ENCODE measurements at places on chromosomes 2 and 18.

DNA sequence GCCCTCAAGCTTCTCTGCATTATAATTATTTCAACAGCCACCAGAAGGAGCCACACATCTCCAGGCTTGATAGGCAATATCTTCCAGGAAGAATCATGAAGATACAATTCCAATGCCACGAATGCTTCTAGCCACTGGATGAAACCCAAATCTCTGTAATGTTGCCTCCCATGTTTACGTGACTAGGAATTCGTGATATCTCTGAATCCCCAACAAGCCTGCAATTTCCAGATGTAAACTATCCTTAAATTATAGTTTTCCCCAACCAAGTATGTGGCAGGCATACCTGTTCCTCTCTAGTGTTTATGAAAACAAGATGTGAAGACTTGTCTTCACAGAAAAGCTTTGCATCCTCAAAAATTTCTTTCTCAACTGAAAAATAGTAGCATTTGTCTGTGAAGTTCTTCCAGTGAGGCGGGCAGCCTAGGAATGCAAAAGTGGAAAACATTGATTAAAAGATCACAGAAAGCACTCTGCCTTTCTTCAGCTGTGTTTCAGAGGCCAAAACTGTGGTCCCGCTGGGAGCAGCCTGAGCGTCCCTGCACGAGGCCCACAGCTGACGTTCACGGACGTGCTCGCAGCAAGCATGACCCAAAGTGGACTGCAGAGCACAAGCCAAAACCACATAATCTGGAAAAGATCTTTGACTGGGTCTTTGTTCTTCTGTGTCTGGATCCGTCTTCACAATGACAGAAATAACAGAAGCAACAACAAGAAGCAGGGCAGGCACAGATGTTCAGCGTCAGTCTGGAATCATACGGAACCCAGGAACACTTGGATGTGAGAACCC is 65.1 kb upstream of the THOC1 start:
- no peak for DNase-seq

DNA sequence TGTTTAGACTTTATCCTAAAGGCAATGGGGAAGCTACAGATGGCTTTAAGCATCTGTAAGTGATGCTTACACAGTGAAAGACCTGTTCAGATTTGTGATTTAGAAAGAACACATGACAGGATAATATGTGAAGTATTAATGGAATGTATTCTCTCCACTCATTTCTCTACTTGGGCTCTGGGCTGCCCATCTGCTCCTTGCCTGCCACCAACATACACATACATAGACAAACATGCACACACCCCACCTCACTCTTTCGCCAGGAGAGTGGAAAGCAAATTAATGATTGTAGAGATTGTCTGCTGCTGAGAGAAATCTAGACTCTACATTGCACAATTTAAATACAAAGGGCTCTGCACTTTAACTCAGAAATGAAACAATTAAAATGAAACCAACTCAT is 61.0 kb upstream of the NFE2L2 start:
- DNase-seq = no peak

GRCh38 chr2:155574941-155575340 is 757.6 kb downstream of the NR4A2 start:
- DNase-seq = no peak

DNA sequence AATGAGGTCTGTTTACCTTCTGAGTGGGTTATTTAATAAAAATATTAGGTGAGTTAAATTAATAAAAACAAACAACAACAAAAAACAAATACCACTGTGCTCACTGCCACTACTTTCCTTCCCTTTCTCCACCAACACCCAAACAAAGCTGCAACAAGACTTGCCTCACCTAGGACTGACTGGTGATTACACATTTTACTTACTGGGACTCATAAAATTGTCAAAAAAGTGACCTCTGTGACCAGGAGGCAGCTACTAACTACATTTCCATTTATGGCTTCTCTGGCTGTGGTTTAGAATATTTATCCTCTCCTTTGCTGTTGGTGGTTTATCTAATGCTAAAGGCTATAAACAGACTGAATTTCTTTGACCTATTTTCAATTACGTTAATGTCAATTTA is 39.8 kb downstream of the EFEMP1 start:
- DNase-seq = no peak

DNA sequence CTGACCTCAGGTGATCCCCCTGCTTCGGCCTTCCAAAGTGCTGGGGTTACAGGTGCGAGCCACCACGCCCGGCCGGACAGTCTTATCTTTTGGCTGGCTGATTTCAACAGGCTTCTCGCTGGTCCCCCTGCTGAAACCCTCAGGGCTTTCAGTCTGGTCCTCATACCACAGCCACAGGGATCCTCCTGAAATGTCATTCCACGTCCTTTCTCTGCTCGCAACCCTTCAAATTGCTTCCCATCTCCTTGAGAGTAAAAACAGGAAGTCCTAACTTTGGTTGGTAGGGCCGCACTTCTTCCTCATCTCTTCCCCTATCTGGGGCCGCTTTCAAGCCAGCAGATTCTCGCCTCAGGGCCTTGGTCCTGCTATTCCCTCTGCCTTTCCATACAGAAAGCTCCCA is 1.4 kb upstream of the CAB39 start:
- DNase-seq = no peak

GRCh38 chr2:198273660-198274059 is 469.3 kb downstream of the PLCL1 start:
- DNase-seq = no peak

DNA sequence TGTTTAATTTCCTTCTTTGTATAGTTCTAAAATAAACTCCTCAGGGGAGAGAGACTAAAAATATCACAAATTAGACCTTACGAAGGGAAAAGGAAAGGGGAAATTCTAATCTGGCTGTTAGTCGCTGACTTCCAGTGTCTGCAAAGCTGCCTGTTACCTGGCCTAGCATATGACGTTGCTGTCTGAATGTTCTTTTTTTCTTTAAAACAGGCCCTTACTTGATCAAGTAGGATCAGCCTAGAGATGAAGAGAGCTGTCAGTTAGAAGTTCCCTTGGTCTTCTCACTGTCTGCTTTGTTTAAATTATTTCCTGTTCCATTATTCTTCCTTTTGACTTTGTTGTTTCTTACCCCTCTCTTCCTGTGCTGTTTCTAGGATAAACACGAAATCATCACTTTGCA is 11.2 kb downstream of the NCK2 start:
- DNase-seq = no peak

DNA sequence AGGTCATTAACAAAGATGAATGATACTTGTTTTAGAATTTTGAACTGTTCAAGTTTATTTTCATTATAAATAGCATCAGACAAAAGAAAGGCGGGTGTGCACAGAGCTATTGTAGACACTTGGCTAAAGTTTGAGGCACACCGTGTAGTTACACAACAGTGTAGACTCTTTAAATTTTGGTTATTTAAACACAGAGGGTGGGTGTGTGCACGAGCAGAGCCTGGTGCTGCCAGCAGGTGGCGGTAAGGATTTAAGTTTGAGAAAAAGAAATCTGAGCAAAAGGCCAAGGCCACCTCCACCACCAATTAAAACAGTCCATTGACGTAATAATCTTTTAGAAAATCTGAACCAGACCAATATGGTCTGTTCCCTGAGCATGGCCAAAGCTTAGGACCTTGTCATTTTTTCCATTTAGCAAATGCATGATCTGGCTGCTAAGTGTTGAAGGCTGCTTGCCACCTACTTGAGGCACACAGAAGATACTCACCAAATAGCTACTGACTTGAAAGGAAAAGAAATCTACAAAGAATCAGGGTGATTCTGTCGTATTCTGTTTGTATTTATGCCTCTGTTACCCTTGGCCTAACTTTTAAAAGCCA is 14.3 kb downstream of the COPS7B start:
- DNase-seq = no peak

DNA sequence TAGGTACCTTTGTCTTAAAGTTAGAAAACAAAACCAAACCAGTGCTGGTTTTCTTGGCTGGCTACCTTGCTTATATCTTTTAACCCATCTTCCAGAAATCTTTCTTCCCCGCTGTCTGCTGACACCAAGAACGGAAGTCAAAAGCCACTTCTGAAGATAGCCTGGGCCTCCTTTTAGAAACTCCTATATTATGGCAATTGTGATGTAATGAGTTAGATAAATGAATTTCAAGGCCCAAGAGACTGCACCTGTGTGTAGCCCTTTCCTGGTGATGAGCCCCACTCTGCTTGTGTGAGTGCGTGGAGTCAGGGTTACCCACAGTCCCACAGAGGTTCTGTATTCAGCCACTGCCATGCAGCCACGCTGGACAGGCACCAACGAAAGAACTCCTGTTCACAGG is 60.7 kb downstream of the ARMC9 start:
- no peak for DNase-seq

DNA sequence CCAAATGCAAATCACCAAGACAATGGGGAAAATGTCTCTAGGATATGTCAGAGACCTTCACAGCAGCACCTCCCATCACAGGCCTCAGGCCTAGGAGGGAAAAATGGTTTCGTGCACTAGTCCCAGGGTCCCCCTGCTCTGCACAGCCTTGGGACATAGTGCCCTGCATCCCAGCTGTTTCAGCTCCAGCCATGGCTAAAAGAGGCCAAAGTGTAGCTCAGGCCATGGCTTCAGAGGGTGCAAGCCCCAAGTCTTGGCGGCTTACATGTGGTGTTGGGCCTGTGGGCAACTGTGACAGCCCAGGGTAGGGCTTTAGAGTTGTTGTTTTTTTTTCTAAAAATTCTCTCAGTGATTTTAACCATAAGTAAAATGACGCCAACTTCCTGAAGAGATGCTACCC is 25.5 kb upstream of the SOCS6 start:
- DNase-seq = no peak

GRCh38 chr2:40352041-40352702 is 99.7 kb downstream of the SLC8A1 start:
- DNase-seq = no peak

DNA sequence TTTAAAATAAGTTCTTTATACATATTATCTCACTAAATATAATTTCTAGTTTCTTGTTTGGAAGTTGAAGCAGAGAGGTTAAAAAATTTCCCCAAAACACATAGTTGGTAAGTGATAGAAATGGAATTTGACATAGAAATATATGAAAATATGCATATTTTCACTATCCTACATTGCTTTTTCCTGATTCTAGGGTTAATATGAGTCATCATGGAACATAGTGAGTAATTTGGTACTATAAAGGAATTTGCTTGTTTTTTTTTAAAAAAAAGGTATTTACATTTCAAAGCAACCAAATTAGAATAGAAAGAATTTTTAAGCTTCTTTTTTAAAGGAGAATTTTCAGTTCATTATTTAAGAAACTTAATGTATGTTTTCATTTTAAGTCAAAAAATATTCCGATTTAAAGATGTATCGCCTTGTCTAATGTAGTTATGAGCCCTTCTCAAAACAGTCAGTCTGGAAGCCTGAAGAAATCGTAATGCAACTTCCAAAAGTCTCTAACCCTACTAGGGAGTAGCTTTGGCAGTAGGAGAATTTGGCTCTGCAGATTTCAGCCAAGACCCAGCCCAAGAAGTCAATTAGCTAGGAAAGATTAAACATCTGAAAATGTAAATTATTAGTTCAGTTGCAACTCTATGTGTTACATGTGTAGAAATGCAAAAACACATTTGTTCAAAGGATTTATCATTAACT is 147.3 kb downstream of the RDH14 start:
- DNase-seq = no peak

DNA sequence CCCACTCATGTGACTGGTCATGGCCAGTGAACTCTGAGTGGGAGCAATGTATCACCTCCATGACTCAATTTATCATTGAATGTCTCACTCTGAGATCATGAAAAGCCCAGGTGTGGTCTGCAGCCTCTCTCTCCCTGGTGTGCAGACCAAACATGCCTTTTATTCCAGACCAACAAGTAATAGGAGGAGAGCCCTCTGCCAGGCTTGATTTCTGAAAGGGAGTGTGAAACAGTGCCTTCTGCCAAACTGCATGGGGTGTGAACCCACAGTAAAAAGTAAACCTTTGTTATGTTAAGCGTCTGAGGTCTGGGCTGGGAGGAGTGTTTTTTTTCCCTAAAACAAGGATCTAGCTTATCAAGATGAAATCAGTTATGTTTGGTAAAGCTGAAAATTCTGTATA is 601.2 kb downstream of the ADCYAP1 start:
- no peak for DNase-seq

DNA sequence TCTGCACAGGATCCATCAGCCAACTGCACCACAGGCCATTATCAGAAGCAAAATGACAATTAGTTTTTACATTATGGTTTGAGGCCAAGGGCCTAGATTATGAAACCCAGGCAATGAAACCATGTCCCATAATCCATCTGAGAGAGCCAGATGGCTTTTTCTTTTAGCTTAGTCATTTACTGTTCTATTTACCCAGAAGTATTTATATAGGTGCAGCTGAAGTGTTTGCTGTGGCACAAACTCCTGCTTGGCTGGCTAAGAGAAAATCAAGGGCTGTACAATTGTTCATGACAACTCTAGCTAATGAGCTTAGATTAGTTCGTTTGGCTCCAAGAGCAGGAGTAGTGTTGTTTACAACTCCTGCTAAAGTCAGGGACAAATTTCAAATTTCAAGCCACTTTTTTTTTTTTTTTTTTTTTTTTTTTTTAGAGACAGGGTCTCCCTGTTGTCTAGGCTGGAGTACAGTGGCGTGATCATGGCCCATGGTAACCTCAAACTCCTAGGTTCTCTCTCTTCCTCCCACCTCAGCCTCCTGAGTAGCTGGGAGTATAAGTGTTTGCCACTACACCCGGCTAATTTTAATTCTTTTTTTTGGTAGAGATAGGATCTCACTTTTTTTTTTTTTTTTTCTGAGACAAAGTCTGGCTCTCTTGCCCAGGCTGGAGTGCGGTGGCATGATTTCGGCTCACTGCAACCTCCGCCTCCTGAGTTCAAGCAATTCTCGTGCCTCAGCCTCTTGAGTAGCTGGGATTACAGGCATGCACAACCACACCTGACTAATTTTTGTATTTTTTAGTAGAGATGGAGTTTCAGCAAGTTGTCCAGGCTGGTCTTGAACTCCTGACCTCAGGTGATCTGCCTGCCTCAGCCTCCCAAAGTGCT is 18.4 kb upstream of the REV1 start:
- no peak for DNase-seq

DNA sequence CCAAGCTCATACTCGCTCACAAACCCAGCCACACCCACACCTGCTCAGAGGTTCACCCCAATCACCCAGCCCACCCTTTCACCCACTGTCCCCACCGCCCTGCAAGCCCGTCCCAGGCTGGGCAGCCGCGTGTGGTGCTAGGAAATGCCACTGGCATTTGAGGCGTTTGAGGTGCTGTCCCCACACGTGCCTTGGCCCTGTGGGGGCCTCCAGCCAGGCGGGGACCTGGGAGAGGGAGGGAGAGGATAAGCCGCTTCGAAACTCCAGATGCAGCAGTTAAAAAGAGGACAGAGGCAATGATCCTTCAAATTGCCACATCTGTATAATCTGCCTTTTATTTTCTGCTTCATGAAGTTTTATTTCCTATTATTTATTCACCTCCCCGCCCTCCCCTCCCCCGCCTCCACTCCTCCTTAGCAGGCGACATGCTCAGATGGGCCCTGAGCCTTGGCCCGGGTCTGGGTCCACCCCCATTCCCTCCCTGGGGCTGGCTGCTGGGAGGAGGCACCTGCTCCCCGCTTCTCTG is 35.9 kb downstream of the PSD4 start:
- no peak for DNase-seq

DNA sequence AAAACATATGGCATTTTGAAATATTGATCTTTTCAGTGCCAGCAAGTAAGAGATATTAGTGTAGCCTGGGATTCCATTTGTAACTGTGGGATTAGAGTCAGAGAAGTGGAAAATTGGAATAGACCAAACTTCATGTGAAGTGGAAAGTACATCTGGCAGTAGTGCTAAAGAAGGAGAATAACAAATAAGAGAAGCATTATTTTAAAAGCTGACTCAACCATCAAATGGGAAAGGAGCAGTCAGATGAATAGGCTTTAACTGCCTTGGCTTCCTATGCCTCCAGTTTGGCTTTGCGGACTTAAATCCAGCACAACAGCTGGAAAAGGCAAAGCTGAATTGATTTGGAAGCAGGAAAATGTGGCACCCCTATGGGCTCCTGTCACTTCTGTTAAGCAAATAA is 623.1 kb downstream of the TSN start:
- no peak for DNase-seq

Measured in HTR-8/SVneo (cell line).